Epithelial cell of esophagus (primary cell): ENCODE measurements at places on chromosomes 1 and 21.

- no peak for DNase-seq
These were observed at the start of gene ARHGAP30 for GRCh38 chr1:161069731-161070270. Gene ARHGAP30 (minus strand): TSS chr1:161069891. CDS start chr1:161069624, 267 bp downstream.

DNA sequence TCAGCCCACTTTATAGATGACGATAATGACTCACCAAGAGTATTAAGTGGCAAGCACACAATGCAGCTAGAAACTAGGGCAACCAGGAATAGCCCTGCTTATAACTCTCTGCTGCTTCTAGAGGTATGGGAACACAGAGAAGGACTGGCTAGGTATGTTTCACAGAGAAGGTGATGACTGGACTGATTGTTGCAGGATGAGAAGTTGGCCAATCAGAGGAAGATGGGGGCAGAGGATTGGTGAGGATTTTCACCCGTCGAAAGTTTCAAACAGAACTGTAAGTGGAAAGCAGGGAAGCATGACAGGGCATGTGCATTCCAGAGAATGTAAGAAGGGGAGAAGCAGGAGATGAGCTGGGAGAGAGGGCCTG, 222.4 kb upstream of the JUN start:
- peak; percentile 51 for DNase-seq

GRCh38 chr1:25473653-25474225, 43.0 kb downstream of the MACO1 start:
- DNase-seq, result no peak

DNA sequence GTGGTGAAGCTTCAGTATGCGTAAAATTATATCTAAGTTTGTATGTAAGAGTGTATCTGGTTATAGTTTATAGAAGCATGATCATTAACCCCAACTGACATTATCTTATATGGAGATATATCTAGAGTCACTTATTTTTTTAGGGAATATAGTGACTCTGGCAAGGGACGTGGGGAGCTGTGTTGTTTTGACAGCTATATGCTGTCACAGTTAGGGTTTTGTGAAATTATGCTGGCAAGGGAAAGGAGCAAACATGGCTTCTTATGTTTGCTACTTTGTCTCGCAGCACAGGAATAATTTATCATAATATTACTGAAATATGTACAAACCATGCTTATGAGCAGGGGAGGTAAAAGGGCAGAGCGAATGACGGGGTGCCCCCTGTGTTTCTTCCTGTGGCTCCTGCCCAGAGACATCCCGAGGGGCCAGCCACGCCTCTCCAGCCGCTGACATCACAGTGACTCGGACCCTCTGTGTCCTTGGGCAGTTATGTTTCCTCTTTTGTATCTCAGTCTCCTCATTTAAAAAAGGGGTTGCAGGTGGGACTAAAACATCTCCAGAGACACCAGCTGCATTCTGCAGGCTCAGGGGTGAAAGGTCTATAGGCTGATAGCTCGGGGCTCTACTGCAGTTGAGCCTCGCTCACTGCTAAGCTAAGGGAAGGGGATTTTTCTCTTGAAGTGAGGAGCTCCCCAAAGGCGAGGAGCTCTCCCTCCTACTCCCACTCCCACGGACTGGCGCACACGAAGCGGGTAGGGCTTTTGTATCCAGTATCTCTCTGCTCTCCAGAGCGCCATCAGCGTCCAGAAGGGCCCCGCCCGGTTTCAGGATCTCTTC, 14.9 kb downstream of the A3GALT2 start:
- no peak for DNase-seq

- no peak for DNase-seq
These were observed 14.1 kb downstream of the TRAF3IP3 start for GRCh38 chr1:209769971-209770370.

GRCh38 chr21:41665766-41666595, 100.9 kb downstream of the RIPK4 start:
- no peak for DNase-seq

- DNase-seq, result no peak
These were observed 25.8 kb downstream of the KCNN3 start for GRCh38 chr1:154844297-154844681.

DNA sequence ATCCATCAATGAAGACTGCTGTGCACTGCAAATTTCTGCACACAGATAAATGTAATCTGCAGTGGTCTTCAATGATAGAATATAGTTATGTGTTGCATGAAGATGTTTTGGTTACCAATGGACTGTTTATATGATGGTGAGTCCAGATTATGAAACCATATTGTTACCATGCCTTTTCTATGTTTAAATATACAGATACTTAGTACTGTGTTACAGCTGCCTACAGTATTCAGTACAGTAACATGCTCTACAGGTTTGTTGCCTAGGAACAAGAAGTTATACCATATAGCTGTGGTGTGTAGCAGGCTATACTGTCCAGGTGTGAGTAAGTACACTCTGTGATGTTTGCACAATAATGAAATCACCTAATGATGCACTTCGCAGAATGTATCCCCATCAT, 40.8 kb downstream of the SORT1 start:
- DNase-seq, result peak; percentile 15

DNA sequence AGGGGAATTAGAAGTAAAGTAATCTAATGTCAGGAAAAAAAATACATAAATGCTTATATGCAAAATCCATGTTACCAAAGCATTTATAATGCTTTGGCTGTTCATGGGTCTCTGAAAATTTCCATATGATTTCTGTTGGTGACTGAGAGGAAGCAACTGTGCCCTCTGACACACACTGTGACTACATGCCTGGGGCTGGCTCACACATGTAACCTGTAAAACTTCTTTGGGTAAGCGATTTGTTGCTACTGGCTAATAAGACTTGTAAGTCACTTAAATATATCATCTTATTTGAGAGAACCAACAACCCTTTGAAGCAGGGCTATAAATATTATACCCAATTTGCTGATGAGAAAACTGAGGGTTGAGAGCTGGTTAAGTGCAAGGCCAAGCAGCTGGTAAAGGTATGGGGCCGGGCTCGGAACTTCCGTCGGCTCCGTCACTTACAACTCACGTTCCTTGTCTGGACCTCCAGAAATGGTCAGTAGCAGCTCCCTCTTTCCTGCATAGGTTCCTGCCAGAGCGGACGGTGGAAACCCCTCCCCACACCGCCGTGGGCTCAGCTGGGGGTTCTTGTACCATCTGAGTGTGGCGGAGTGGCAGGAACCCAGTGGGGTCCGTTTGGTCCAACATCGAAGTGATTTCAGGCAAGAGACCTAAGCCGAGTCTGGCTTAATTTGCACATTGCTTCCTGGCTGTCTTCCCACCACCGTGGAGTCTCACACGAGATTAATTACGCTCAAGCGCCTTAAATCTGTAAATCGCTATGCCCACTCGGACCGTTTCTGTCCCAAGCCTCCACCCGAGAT, 714 bp downstream of the DFFA start:
- DNase-seq, result peak; percentile 55

- DNase-seq, result no peak
These were observed 365.2 kb downstream of the DSCAM start for GRCh38 chr21:40481764-40482163.

GRCh38 chr1:32406629-32407111, 12.4 kb upstream of the BSDC1 start:
- DNase-seq, result peak; percentile 34
